ENCODE measurements at places on chromosomes 1 and 21. TPM values are rescaled to one million over a fixed set of nuclear protein-coding genes. Genes with fewer than 3 reads are reported as not detected.

DNA sequence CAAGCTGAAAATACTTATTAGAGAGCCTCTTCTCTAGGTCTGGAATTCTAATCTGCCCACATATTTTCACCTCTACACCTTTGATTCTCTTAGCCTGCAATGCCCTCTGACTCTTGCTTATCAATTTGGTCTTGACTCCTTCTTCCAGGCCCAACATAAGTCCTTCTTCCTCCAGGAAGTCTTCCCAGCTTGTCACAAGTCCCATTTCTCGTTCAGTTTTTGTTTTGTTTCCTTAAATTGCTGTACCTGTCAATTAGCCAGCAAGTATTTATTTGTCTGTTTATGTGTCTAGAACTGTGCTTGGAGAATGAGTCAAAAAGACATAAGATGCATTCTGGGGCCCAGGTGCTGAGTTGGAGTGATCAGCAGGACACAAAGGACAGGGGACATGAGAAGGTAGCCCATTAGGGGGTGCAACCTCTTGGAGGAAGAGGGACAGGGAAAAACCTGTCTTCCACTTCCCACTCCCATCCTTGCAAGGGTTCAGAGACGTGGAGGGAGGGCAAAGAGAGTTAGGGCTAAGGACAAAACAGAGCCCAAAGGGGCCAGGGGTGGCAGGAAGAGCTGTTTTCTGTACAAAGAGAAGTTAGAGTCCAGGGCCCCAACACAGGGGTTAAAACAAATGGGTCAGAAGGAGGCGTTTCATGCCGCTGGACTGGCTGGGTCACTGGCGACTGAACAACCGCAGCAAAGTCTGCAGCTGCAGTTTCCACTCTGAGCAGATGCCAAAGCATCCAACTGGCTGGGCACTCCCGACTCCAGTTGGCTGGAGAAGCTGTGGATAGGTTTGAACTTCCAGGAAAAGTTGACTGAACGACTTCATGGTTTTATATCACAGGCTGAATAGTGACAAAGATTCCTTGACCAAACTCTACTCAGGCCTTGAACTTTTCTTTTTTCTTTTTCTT is 10.7 kb upstream of the CNR2 start:
- no peaks in the 10 kb centered on the region for H3K27me3 ChIP-seq
- no peak overlapping the region for H3K27ac ChIP-seq
- DNase-seq, result no peak
- no peaks in the 10 kb centered on the region for H3K4me1 ChIP-seq
- H3K4me3 ChIP-seq, result no peak overlapping the region

COA7 gene
- 4.8 TPM for total RNA-seq

- H3K36me3 ChIP-seq, result no peaks in the 10 kb centered on the region
- H3K4me3 ChIP-seq, result no peak overlapping the region
- no peaks in the 10 kb centered on the region for H3K4me1 ChIP-seq
- no peak overlapping the region for H3K27ac ChIP-seq
- H3K27me3 ChIP-seq, result no peaks in the 10 kb centered on the region
- DNase-seq, result no peak
Measured at GRCh38 chr1:221522529-221522940, 219.4 kb downstream of the DUSP10 start.

- H3K4me3 ChIP-seq, result no peak overlapping the region
- no peaks in the 10 kb centered on the region for H3K27me3 ChIP-seq
- H3K27ac ChIP-seq, result no peak overlapping the region
Measured at GRCh38 chr1:25854554-25854953, 4.7 kb downstream of the AUNIP start.

CYYR1 gene
- 38.3 TPM for total RNA-seq

ANGPTL3 gene
- total RNA-seq, result 0.06 TPM

DNA sequence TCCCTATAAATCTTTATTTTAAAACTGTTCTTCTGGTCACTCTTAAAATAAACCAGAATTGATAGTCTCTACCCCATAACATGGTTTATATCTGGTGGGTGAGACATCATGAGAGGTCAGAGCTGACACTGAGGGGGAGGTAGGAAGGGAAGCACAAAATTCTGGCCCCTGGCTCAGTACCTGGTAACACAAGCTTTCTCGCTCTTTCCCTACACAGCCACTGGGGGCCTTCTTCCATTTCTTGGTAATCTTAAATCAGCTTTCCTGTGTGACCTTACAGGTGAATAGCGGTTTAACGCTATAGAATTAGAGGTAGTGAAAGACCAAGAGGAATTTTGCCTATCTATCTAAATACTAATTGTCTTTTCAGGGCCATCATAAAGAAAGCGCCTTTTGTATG is 5.4 kb downstream of the CRNN start:
- H3K4me1 ChIP-seq, result no peaks in the 10 kb centered on the region
- H3K4me3 ChIP-seq, result no peak overlapping the region
- no peak overlapping the region for H3K27ac ChIP-seq
- no peaks in the 10 kb centered on the region for H3K27me3 ChIP-seq
- H3K36me3 ChIP-seq, result no peaks in the 10 kb centered on the region
- no peak for DNase-seq

PLA2G2C gene
- total RNA-seq, result not detected

MFAP2 gene
- total RNA-seq, result 28.5 TPM

DNA sequence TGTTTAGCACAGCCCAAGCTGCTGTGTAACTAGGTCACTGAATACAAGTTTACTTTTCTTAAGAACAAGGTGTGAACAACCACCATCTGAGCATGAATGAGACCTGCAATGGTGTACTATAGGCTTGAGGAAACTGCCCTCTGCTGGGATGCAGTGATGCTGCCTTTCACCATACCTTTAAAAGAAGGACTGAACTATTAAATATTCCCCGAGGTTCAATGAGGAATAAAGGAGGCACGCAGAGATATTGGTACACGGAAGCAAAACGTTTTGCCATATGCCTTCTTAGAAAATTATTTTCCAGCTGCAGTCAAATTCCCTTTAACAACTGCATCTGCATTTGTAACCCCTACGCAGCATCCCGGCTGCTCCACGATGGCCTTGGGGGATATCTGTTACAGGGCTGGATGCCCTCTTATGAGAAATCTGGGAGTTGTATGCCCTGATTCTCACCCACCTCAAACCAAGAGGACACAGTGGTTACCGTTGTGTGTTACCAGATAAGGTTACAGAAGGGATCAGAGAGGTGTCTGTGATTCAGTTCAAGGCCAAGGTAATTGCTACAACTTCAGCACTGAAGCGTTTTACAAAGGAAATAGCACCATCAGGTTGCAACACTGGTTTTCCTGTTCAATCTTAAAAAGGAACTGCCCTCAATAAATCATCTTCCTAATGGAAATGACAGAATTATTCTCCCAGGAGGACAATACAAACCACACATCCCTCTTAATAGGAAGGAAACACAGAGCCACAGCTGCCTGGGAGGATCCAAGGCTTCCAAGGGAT is 470.5 kb downstream of the LTN1 start:
- H3K27me3 ChIP-seq, result no peaks in the 10 kb centered on the region
- no peaks in the 10 kb centered on the region for H3K36me3 ChIP-seq
- H3K4me1 ChIP-seq, result peaks cover 8% of the 10 kb centered on the region
- H3K4me3 ChIP-seq, result no peak overlapping the region

AGMAT gene
- 0.23 TPM for total RNA-seq

- H3K4me1 ChIP-seq, result peaks cover 2% of the 10 kb centered on the region
- no peaks in the 10 kb centered on the region for H3K36me3 ChIP-seq
- peak within 1 kb of the TSS; percentile 1 for H3K4me3 ChIP-seq
- H3K27me3 ChIP-seq, result peaks cover 28% of the 10 kb centered on the region
- DNase-seq, result peak; percentile 44
- no peak within 1 kb of the TSS for H3K27ac ChIP-seq
Measured at GRCh38 chr1:109113590-109114341, at the start of gene ELAPOR1. ELAPOR1 (plus strand) TSS chr1:109114115; CDS start chr1:109114184, 69 bp downstream.

HUNK gene
- total RNA-seq, result 2.4 TPM

RNU1-4 gene
- under 0.01 TPM for total RNA-seq

GRCh38 chr1:197467881-197468280 is 199.8 kb downstream of the CRB1 start:
- no peak overlapping the region for H3K4me3 ChIP-seq
- no peaks in the 10 kb centered on the region for H3K4me1 ChIP-seq
- no peaks in the 10 kb centered on the region for H3K36me3 ChIP-seq

GRCh38 chr1:187817782-187818181 is 989.0 kb downstream of the PLA2G4A start:
- no peak overlapping the region for H3K27ac ChIP-seq
- H3K27me3 ChIP-seq, result no peaks in the 10 kb centered on the region
- H3K4me1 ChIP-seq, result no peaks in the 10 kb centered on the region
- H3K36me3 ChIP-seq, result no peaks in the 10 kb centered on the region
- H3K4me3 ChIP-seq, result no peak overlapping the region

- no peaks in the 10 kb centered on the region for H3K36me3 ChIP-seq
- no peak overlapping the region for H3K27ac ChIP-seq
- H3K27me3 ChIP-seq, result no peaks in the 10 kb centered on the region
- no peaks in the 10 kb centered on the region for H3K4me1 ChIP-seq
- DNase-seq, result peak; percentile 66
Measured at GRCh38 chr1:165056914-165057313, 299.6 kb downstream of the LMX1A start.

TRIM45 gene
- 6.0 TPM for total RNA-seq

DNA sequence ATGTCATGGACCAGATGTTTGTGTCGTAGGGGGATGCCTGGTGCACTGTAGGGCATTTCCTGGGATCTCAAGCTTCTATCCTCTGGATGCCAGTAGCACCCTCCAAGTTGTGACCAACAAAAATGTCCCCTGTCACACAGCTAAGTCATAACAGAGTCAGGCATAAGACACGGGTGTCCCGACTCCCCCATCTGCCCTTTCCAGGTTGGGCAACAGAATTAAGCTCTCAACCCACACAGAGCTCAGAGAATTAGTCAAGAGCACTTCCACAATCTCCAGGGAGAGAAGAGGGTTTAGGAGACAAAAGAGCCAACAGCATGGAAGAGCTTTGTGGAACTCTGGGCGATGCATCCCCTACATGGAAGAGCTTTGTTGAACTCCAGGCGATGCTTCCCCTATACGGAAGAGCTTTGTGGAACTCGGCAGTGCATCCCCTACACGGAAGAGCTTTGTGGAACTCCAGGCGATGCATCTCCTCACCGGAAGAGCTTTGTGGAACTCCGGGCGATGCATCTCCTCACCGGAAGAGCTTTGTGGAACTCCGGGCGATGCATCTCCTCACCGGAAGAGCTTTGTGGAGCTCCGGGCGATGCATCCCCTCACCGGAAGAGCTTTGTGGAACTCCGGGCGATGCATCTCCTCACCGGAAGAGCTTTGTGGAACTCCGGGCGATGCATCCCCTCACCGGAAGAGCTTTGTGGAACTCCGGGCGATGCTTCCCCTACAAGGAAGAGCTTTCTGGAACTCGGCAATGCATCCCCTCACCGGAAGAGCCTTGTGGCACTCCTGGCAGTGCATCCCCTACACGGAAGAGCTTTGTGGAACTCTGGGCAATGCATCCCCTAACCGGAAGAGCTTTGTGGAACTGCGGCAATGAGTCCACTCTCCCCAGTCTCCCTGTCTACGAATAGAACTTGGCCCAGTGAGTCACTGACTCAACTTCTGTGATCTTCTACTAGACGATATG is 422.7 kb downstream of the KIF26B start:
- no peaks in the 10 kb centered on the region for H3K36me3 ChIP-seq
- no peak for DNase-seq
- H3K4me3 ChIP-seq, result no peak overlapping the region

DNA sequence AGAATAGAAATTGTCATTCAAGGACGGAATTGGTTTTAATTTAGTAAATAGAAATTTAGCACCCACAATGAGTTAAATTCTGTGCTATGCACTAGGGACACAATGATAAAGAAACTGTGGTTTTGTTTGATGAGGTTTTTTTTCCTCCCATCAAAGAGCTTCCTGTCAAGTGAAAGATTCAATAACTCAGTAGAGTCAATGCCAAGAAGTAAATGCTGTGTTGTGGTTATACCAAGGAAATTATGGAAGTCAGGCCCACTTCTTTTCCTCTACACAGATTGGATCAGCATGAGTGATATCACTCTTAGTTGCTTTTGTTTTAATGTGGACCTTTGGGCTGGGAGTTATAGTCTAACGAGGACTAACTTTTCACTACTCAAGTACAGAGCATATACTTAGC is 1269.6 kb upstream of the ADGRL2 start:
- no peak for DNase-seq
- no peaks in the 10 kb centered on the region for H3K27me3 ChIP-seq

GRCh38 chr1:202280595-202280994 is 61.1 kb downstream of the UBE2T start:
- H3K36me3 ChIP-seq, result no peaks in the 10 kb centered on the region
- H3K4me3 ChIP-seq, result no peak overlapping the region
- no peak for DNase-seq
- H3K4me1 ChIP-seq, result peaks cover 40% of the 10 kb centered on the region
